Stimulated activated CD4-positive, alpha-beta T cell treated with anti-CD3 and anti-CD28 coated beads, Interleukin-12 subunit alpha, Interleukin-12 subunit beta, amount 100 ng/mL, for 4 hours (primary cell): ENCODE measurements at places on chromosomes 12 and 14.

GRCh38 chr12:13275241-13276085 lies 78.9 kb downstream of the EMP1 start:
- no peak for DNase-seq

GRCh38 chr14:90388982-90389381 lies 7.8 kb upstream of the CALM1 start:
- DNase-seq, result no peak

DNA sequence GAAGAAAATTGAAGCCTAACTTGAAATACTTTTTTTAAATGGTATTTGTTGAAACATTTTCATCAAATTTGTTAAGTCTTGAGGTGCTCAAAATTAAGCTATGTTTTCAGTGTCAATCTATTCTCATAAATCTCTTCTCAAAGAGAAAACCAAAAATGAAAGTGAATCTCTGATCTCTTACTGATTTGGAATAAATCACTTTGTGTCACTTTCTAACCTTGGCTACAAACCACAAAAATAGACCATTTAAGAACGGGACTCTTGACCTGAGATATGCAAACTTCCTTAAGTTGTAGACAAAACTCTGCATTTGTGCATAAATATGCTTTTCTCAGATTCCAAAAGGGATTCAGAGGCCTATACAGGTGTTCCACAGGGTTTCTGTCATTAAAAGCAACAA lies 192.9 kb downstream of the SEC23A start:
- DNase-seq, result no peak

DNA sequence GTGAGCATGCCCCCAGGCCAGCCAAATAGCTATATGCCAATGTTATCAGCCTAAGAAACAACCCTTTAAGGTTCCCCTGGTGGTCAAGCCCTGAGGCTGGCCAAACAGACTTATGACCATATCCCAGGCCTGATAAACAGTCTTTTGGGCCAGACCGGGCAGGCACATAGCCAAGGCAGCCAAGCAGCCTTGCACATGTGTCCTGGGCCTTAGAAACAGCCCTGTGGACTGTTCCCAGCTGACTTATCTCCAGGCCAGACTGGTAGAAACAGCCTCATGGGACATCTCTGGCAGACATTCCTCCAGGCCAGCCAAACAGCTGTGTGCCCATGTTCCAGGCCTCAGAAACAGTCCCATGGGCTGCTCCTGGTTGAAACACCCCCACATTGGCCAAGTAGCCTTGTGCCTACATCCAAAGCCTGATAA lies 295.0 kb upstream of the MGAT4C start:
- no peak for DNase-seq

DNA sequence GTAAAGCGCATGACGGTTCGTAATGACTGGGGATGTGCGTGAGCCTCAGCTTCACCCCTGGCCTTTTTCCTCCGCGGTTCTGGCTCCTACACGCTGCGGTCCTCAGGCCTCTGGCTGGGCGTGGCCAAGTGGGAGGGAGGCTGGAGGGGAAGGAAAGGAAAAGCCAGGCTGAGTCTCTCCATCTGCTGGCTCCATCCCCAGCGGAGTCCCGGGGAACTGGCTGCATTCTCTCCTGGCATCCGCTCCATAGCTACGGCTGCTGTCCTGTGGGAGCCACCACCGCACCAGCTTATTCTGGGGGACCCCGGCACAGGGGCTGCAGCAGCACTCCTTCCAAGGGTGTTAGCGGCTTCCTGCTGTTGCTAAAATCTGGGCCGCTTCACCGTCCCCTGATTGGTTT lies 68.2 kb upstream of the SLC24A4 start:
- no peak for DNase-seq

GRCh38 chr14:90023176-90023896 lies 38.5 kb upstream of the KCNK13 start:
- DNase-seq, result no peak

DNA sequence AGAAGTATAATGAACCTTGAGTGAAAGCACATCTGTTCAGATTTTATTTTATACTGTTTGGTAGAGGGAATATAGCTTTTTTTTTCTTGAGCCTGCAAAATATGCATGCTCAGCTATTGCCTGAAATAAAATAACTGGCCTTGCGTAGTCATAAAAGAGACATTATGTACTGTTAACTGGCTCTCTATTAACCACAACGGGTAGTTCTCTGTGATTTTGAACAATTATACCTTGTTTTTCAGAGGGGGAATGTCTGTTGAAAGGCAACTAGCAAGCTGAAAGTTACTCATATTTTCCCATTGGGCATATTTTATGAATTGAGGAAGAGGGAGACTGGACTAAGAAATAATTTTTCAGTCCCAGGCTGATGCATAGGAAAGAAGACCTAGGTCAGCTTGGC lies 62.6 kb downstream of the FIGNL2 start:
- no peak for DNase-seq
